ENCODE measurements at places on chromosomes 13 and 19. TPM values are rescaled to one million over a fixed set of nuclear protein-coding genes. Genes with fewer than 3 reads are reported as not detected.
A peak's percentile ranks its signal among the peaks of the same experiment; 100 is the strongest.

The FXYD7 gene
- total RNA-seq, result 9.0 TPM

The WDR87 gene
- total RNA-seq, result not detected

DNA sequence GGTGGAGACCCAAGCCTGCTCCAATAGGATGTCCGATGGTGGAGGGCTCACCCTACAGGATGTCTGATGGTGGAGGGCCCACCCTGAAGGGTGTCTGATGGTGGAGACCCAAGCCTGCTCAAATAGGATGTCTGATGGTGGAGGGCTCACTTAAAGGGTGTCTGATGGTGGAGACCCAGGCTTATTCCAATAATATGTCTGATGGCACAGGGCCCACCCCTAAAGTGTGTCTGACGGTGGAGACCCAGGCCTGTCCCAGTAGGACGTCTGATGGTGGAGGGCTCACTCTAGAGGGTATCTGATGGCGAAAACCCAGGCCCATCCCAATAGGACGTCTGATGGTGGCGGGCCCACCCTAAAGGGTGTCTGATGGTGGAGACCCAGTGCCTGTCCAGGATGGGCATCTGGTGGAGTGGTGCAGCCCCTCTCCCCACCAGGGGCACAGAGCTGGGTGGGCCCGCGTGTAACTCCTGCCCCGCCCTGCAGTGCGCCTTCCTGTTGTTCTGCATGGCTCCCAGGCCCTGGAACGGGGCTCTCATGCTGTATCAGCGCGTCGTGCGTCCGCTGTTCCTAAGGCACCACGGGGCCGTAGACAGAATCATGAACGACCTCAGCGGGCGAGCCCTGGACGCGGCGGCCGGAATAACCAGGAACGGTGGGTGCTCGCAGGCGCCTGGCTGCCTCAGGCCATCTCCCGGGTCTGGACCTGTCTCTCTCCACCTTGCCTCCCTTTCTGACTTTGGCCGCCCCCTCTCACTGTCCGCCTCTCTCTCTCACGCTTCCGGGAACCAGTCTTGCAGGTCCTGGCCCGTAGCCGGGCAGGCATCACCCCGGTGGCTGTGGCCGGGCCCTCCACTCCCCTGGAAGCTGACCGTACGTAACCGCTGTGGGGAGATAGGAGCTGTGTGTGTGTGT lies 5.1 kb downstream of the REEP6 start:
- H3K27ac ChIP-seq, result no peak overlapping the region
- no peaks in the 10 kb centered on the region for H3K4me1 ChIP-seq
- DNase-seq, result no peak
- no peaks in the 10 kb centered on the region for H3K36me3 ChIP-seq
- no peak overlapping the region for H3K4me3 ChIP-seq

GRCh38 chr19:52748336-52748950 lies 13.6 kb upstream of the ZNF611 start:
- no peaks in the 10 kb centered on the region for H3K36me3 ChIP-seq
- no peak for DNase-seq
- no peaks in the 10 kb centered on the region for H3K27me3 ChIP-seq
- H3K27ac ChIP-seq, result no peak overlapping the region
- H3K4me3 ChIP-seq, result peak overlapping the region; percentile 59

DNA sequence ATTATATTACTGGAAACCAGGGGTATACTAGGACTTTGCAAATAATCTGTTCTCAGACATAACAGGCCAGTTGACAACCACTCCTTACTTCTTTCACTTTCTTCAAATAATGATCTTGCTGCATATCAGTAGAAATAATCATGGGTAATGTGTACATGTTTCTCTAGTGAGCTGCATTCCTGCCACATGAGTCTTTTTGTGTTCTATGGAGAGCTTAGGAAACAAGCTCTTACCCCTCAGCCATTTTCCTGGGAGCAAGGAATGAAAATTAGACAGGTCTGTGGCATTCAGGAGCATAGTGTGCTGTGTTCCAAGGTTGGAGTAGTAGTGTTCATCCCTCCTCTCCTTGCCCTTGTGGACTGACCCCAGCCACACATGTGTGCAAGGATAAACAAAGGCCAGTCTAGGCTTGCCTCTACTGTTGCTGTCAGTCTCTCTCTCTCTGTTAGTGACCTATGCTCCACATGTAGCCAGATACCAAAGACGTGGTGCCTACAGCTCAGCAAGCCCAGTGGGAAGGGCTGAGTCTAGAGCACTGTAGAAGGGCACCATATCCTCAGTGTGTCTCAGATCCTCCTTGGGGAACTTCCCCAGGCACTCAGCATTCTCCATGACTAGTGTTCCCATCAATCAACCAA lies 11.5 kb upstream of the OXGR1 start:
- H3K36me3 ChIP-seq, result no peaks in the 10 kb centered on the region
- no peak for DNase-seq
- peaks cover 20% of the 10 kb centered on the region for H3K27me3 ChIP-seq
- no peaks in the 10 kb centered on the region for H3K4me1 ChIP-seq
